GM04504 (cell line): ENCODE measurements at places on chromosomes 16 and 17.

GRCh38 chr17:30249460-30249859, 14.0 kb upstream of the SLC6A4 start:
- DNase-seq: no peak

DNA sequence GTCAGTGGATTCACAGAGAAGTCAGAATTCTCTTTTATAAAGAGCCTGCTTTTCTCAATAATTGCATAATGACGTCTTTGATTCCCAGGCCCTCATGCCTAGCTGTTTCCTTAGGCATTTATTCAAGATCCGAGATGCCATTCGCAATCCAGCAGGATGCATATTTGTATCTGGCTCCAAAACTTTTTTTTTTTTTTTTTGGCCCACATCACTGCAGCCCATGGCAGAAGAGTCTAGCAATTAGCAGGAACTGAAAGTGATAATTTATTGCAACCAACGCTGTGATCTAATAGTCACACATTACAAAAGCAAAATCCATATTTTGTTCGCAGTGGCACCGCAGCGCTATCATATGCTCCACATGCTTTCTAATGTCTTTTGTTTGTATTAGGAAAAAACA, 503.4 kb downstream of the MAF start:
- DNase-seq: no peak

DNA sequence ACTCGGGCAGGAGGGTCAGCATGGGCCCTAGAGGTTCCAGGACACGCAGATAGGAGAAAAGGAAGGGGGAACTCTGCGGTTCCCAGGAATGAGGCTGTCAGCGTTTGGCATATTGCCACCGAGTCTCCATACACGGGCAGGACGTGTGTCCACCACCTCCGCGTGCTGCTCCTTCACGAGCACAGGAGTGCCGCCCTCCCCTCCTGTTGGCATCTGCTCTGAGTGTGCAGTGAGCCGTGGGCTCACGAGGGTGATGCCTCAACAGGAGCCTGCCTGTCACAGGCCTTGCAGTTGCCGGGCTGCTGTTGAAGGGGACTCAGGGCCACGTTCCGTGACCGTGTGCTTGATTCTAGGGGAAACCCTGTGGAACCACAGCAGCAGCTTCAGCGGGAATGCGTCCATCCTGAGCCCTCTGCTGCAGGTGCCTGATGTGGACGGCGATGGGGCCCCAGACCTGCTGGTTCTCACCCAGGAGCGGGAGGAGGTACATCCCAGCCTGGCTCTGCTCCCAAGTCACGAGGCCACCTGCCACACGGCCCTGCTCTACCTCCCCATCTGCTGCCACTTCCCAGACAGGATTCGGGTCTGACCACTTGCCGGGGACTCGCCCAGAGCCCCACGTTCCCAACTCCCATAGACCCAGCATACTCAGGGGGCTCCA, 14.6 kb downstream of the RGS11 start:
- DNase-seq: no peak

GRCh38 chr17:31888124-31888523, 13.4 kb downstream of the UTP6 start:
- DNase-seq: no peak
